ENCODE measurements at places on chromosomes 5 and 9.

DNA sequence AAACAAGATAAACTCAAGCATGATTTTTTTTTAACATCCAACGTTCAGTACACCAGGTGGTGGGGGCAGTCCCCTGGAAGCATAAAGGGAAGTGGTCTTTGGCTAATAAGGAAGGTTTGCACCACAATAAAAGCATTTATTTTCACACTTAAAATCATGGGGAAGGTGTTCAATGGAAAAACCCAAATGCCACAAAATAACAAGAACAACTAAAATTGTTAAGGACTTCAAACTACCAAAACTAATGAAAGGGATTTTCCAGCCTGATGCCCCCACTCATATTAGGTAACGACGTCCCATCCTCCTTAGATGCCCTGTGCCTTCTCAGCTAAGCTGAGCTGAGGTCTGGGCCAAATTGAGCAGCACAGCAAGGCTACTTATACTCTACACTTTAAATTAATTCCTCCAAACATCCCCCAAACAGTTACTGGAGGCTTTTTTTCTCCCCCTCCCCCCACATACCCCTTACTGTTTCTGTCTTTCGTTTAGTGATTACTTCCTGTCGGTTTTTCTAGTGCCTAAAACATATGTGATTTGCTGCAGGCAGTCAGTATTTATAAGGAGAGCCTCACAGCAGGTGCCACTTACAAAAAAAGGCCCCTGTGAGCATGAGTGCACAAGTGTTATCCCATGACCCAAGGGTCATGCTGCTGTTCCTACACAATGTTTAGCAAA lies 259.7 kb upstream of the ZNF608 start:
- no peak for DNase-seq

GRCh38 chr5:14281746-14282181 lies 138.6 kb downstream of the TRIO start:
- DNase-seq: no peak

DNA sequence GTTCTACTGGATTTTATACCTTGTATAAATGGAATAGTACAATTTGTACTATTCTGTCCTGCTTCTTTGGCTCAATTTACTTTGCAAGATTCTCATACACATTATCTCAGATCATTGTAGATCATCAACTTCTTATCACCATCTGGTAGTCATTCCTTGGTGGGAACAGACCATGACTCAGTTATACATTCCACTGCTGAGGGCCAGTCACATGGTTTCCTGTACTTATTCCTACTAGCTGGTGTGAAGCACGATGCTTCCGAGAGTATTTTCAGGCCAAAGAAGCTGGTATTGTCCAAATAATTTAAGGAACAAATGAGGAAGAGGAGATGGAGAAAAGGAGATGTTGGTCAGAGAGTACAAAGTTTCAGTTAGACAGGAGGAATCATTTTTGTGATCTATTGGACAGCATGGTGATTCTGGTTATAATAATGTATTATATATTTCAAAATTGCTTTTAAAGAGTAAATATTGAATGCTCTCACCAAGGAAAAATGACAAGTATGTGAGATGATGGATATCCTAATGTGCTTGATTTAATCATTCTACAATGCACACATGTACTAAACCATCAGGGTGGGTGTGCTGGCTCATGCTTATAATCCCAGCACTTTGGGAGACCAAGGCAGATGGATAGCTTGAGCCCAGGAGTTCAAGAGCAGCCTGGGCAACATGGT lies 124.1 kb downstream of the SYK start:
- peak; percentile 76 for DNase-seq

DNA sequence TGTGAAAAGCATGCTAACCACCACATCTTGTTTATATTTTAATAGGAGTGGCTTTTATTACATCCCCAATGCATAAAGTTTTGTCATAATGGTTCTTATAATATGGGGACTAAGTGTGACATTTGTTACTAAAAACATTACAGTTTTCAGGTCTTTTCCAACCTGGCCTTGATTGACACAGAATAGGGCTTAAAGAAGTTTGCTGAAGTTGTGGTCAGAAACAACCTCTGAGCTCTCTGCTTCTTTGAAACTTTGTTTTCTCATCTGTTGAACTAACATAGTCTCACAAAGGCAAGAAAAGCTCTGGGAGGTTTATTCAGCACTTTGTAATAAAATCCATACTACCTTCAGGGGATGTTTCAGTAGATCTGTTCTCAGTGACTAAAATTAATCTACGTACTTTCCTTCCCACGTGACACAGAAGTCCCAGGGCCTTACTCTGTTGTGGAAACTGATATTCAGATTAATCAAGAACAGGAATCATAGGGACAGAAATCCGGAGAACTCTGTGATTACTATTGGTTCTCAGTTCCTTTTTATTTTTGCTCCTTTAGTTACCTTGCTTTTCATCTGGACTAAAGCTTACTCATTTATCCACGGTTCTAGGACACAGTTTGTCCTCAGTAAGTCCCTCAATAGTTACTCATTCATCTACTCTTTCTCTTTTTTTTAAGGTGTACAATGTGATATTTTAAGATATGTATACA lies 289.0 kb upstream of the EFNA5 start:
- DNase-seq: no peak

DNA sequence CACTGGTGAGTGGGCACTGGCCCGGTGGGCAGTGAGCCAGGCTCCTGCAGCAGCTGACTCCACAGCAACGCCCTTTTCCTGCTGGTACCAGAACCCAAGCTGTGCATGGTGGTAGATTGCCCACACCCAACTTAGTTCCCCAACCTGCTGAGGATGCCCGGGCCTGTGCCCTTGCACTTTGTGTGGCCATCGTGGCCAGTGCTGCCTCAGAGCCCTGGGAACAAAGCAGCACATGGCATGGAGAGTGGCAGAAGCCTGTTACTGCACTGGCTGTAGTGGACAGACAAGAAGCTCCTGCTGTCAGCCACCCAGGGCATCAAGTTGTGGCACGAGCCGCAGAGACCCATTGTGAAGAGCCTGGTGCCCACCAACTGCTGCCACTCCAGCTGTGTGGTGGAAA lies 612.9 kb downstream of the DNAH5 start:
- DNase-seq: no peak

- DNase-seq: no peak
Measured at GRCh38 chr9:131434673-131435072, 40.8 kb downstream of the PRRC2B start.

DNA sequence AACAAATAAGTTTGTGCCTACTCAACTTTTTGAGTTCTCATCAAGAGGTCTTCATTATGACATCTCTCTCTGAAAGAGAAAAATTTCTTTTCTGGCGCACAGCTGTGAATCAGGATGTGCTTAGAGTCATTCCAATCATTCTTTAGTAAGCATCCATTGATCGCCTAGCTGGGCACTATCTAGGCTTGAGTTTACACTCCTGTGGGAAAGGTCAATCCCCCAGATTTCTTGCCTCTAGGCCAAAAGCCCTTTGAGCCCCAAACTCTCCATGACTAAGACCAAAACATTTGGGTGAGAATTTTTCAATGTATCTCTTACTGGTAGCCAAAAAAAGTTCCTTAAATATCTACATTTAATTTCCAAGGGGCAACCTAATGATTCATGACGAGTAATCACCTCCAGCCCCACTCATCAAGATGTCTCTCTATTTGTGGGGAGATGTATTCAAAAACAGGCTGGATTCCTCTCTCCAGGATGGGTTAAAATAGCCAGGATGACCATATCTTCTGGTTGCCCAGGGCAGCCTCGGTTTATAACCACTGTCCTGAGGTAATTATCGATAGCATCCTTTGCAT lies 101.7 kb downstream of the GNA14 start:
- DNase-seq: peak; percentile 7

DNA sequence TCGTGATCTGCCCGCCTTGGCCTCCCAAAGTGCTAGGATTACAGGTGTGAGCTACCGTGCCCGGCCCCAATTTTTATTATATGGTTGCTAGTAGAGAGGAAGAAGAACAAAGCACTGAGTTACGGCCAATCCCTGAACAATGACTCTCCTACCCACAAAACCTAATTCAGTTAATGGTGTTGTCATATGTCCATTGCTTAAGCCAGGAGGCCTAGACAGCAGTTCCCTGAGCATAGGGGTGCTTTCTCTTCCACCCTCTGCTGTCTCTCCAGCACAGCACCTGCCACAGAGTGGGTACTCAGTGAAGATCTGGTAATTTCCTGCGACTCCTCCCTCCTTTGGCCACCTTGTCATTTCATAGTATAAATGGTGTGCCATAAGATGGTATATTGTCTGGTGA lies 21.4 kb upstream of the LTC4S start:
- DNase-seq: no peak

GRCh38 chr5:13566871-13567339 lies 377.6 kb downstream of the DNAH5 start:
- peak; percentile 9 for DNase-seq

GRCh38 chr9:32010322-32010721 lies 374.1 kb upstream of the ACO1 start:
- no peak for DNase-seq

GRCh38 chr5:177606071-177607051 lies 6.4 kb downstream of the B4GALT7 start:
- no peak for DNase-seq

- DNase-seq: peak; percentile 35
Measured at GRCh38 chr9:89519366-89519805, 21.5 kb upstream of the SEMA4D start.

- peak; percentile 79 for DNase-seq
Measured at GRCh38 chr9:76677481-76678055, 86.7 kb upstream of the PCA3 start.

GRCh38 chr9:126687930-126688461 lies 74.3 kb downstream of the LMX1B start:
- no peak for DNase-seq

GRCh38 chr5:95892784-95893354 lies 68.8 kb downstream of the ELL2 start:
- peak; percentile 65 for DNase-seq

DNA sequence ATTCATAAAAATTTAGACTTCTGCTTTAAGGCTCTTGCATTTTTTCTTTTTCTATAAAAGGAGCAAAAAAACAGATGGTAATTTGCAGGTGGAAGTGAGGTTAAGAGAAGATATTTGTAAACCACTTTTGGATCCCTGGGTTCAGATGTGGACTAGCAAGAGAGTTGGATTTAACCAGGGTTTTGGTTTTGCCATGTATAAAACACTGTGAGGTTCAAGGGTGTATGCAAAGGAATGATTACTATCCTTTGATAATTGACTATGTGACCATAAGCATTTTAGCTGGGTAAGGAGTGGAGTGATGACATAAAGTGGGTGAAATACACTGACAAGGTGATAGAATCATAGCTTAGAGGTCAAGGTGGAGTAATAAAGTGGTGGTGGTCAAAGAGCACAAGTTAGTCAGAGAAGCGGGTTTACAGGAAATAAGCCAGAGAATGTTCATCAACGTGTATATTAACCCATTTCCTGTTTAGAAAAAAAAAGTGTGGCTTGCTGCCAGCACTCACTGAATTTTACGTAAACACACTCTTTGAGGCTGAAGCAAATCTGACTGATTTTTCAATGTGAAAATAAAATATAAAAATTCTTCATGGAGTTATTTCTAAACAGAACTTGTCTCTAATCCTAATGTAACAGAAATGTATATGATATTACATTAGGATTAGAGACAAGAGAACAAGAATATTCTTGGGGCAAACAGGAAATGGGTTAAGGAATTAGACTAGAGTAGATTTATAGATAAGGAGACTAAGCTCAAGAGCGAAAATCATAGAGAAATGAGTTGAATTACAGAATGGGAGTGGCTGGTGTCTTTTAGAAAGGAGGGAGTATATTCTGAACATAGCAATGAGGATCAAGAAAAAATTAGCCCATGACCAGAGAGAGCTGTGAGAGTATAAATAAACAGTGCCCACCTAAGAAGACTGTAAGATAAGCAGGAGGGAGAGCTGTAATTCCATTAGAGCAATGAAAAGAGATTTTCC lies 74.5 kb downstream of the CDKN2A start:
- peak; percentile 84 for DNase-seq

DNA sequence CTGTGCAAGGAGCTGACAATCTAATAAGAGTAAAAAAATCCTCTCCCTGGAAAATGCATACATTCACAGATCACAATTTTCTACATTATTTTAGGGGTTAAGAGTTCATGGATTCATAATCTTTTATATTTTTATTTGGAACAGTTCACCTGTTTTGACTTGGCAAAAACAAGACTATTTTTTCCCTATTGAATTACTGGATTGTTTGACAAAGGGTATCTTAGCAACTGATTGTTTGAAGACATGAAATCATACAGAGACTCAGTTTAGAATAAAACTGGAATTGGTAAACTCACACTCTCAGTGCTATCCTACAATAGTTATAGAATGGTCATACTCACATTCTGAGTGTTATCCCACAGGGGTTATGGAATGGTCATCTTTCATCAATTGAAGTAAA lies 358.2 kb upstream of the PTGER4 start:
- DNase-seq: no peak

DNA sequence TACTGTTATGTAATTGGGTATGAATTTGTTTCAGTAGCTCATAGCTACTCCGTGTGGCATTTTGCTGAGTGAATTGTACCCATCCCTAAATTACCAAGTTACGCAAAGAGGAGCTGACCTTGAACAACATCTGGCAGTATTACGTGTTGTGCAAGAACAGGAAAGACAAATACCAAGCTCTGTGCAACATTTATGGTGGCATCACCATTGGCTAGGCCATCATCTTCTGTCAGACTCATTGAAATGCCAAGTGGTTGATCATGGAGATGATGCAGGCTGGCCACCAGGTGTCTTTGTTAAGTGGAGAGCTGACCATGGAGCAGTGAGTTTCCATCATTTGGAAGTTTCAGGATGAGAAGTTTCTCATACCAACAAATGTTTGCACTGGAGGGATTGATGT lies 15.0 kb downstream of the ZSWIM6 start:
- peak; percentile 28 for DNase-seq

- no peak for DNase-seq
Measured at GRCh38 chr5:144254552-144254951, 83.9 kb downstream of the KCTD16 start.
